Jurkat, Clone E6-1 (cell line): ENCODE measurements at places on chromosomes 4 and X.

- DNase-seq = no peak
These were observed 555.5 kb downstream of the IL15 start for GRCh38 chr4:142191901-142192300.

DNA sequence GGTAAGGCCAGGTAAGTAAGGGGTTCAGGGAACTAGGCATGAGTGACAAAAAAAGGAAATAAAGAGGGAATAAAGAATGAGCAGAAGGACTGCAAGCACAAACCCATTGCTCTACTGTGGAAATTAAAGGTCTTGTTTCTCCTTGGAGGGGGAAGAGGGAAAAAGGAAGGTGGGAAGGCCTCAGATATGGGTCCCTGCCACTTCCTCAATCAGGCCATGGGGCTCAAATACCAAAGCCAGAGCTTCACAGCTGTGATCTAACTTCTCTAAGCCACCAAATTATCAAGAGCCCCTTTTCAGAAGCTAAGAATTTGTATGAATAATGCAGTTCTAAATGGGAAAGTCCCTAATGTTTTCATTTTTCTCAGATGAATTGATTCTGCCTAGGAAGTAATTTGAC, 4.7 kb downstream of the USP51 start:
- no peak for DNase-seq

- no peak for DNase-seq
These were observed 25.1 kb downstream of the OCRL start for GRCh38 chrX:129565046-129565650.

DNA sequence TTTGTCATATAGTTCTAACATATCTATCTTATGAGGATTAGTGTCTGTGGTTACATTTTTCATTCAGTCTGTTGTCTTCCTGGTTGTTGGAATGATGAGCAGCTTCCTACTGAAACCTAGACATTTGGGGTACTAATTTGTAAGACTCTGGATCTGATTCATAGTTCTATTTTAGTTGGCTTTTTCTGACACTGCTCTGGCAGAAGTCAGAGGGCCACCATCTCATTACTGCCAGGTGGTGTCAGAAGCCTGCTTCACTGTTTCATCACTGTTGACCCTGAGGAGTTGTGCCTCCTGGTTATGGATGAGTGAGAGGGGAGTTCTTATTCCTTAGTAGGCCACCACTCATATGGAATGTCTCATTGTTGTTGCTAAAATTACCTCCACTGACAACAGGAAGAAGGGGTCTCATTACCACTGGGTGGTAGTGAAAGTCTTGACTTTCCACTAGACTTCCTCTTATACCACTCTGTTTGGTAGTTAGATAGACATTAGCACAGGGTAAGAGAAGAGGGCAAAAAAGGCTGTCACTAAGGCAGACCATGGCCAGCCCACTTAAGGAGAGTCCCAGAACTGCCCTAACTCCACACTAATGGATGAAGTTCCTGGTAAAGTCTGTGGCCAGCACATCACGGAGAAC, 395.2 kb downstream of the SPOCK3 start:
- no peak for DNase-seq

DNA sequence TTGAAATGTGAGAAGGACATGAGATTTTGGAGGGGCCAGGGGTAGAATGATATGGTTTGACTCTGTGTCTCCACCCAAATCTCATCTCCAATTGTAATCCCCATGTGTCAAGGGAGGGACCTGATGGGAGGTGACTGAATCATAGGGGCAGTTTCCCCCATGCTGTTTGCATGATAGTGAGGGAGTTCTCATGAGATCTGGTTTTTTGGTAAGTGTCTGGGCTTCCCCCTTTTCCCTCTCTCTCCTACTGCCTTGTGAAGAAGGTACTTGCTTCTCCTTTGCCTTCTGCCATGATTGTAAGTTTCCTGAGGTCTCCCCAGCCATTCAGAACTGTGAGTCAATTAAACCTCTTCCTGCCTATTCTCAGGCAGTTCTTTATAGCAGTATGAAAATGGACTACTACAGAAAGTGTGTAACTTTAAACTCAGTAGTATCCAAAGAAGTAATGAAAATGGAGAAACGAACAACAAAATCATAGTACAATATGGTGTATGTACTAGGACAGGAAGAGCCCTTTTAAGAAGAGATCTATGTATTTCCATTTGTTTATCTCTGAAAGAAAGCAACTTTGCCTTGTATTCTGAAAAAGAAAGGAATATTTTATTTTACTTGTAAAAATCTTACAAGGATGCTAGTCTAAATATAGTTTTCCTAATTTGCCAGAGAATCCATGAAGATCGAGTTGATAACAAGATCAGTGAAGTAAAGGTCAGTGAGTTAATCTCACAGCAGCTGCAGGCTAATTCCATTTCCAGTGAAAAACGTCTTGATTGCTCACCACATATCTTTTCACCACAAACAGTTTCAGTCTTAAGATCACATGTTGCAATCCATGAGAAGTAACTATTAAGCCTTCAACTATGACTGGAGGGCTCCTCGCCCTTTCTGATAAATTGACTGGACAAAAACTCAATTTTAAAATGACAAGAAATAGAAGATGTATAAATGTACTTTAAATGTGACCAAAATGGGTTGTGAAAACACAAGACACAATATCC, 20.5 kb downstream of the PKD2 start:
- no peak for DNase-seq

GRCh38 chrX:97306771-97307470, 423.2 kb downstream of the RPA4 start:
- no peak for DNase-seq

- no peak for DNase-seq
These were observed 358.4 kb downstream of the PRR32 start for GRCh38 chrX:127177966-127178365.

DNA sequence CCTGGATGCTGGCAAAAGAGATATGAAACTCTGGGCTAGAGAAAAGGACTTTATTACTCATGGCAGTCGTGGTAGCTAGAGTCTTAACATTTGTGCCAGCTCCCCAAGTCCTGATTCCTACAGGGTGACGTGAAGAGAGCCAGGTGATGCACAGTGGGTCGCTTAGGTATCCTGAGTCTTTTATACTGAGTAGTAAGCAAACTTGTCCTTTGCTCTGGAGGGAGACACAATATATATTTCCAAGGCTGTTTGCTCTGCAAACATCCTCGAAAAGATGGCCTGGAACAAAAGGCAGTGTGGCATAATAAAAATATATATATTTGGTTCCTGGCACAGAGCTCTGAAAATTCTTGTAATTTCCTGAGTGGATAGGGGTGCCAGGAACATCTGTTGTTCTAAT, 23.0 kb downstream of the ZNF81 start:
- no peak for DNase-seq

DNA sequence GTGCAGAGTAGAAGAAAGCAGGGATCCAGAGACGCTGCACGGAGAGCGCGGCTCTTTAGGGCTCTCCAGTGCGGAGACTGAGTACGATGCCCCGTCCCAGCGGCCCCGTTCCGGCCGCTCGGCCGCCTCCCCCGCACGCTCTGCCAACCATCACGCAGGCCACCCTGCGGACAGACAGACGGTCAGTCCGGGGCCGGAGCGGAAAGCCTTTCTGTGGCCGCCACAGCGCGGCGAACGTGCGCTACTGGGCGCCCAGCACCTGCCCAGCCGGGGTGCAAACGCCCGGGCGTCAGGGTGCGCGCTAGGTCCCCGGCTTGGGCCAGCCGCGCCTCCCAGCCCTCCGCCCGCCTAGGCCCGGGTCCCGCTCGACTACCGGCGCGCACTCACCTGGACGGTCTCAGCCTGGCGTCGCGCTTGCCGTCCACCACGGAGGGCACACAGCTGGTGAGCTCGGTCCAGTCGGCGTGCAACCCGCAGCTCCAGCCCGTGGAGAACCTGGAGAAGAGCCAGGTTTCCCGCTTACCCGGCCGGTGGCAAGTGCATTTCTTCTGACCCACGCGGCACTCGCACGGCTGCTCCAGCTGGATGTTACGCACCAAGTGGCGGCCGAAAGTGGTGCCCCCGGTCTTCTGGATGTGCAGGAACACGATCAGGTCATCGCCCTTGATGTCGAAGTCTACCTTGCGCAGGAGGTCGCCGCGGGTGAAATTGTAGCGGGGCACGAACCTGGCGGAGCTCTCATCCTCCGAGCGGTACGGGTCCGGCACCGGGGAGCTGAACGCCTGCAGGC, 1.8 kb downstream of the HS6ST2 start:
- no peak for DNase-seq

DNA sequence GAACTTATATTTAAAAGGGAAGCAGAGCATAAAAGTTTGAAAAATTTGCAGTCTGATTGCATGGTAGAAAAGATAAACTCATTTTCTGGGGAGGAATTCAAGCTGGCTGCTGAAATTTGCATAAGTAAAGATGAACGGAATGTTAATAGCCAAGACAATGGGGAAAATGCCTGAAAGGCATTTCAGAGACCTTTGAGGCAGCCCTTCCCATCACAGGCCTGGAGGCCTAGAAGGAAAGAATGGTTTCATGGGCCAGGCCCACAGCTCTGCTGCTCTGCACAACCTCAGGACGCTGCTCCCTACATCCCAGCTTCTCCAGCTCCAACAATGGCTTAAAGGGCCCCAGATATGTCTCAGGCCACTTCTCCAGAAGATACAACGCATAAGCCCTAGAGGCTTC, 46.9 kb upstream of the INPP4B start:
- DNase-seq = no peak

GRCh38 chr4:153750197-153750817, 9.5 kb downstream of the RNF175 start:
- peak; percentile 63 for DNase-seq

GRCh38 chrX:115642311-115642710, 81.3 kb downstream of the PLS3 start:
- DNase-seq = no peak

DNA sequence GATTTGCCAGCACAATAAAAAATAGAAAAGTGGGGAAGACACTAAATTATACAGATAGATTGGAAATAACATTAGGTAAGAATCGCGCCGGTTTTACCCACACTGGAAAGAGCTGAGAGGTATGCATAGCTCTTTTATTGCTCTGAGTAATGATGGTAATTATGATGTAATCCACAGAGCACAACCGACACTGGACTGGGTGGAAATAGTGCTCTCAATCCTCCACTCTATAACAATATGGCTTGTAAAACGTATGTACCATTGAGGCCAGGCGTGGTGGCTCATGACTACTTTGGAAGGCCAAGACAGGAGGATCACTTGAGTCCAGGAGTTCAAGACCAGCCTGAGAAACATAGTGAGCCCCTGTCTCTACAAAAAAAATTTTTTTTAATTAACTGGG, 104.3 kb upstream of the RAPGEF2 start:
- no peak for DNase-seq

GRCh38 chr4:70691661-70692060, 3.3 kb downstream of the UTP3 start:
- no peak for DNase-seq

DNA sequence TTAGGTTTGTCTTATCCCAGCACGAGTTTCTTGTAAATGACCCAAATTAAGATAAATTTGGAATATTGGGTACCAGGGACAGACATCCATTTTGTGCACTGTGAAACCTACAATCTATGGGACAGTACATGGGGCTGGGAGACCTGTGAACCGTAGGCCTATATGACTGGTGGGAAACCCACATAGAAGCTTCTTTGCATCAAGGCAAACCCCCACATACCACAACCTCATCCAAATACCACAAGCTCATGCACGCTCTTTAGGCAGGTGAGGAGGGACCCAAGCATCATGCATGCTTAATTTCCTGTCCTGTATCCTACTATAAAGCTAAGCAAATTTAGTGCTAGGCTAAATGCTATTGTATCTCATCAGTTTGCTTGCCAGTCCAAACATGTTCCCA, 47.8 kb downstream of the NIPAL1 start:
- peak; percentile 35 for DNase-seq

- DNase-seq = no peak
These were observed 615.4 kb upstream of the NR3C2 start for GRCh38 chr4:149057594-149057993.

GRCh38 chr4:112747036-112747435, 110.1 kb downstream of the LARP7 start:
- no peak for DNase-seq

GRCh38 chr4:166459621-166460020, 586.6 kb downstream of the TLL1 start:
- no peak for DNase-seq

DNA sequence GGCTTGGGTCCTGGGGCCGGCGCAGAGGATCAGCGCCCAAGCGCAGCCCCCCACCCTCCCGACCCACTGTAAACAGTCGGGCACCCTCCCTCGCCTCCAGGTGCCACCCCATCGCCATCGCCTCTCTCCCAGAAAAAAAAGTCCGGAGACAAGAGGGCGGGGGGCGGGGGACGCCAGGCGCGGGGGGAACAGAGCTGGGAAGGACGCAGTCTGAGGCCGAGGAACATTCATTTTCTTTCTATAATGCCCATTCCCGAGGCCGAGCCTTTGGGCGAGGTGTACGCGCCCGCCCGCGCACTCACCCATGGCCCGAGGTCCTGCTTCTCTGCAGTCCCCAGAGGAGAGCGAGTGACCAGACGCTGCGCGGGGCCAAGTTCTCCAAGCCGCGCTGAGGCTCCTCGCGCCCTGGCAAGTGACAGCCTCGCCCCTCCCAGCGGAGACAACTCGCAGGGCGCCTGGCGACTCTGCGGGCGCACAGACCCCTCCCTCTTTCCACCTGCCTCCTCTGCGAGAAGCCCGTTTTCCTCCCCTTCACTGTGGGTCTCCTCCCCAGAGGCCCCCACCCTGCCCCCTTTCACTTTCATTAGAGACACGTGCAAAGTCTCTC, 63.5 kb upstream of the WDR17 start:
- DNase-seq = no peak

DNA sequence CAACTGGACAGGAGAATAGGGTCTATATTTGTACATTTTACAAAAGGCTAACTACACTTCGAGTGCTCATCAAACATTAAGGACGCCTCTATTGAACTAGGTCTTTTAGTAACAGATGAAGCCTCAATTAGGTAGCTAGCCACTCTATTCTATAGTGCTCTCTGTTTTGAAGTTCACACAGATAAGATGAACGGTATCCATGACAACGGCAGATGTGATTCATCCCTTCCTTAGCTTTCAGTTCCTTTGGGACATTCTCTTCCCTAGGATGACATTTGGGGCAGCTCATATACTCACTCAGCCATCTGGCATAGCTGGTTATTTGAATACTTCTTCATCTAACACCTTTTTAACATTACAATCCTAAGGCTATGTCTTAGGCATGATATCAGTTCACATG, 62.4 kb upstream of the WDFY3 start:
- no peak for DNase-seq

GRCh38 chrX:13470685-13470977, 98.8 kb upstream of the EGFL6 start:
- no peak for DNase-seq

GRCh38 chr4:6161921-6162464, 38.4 kb downstream of the JAKMIP1 start:
- DNase-seq = no peak

- no peak for DNase-seq
These were observed 23.4 kb downstream of the FBXO8 start for GRCh38 chr4:174260099-174260498.
